ENCODE measurements at places on chromosomes 2 and 18.

DNA sequence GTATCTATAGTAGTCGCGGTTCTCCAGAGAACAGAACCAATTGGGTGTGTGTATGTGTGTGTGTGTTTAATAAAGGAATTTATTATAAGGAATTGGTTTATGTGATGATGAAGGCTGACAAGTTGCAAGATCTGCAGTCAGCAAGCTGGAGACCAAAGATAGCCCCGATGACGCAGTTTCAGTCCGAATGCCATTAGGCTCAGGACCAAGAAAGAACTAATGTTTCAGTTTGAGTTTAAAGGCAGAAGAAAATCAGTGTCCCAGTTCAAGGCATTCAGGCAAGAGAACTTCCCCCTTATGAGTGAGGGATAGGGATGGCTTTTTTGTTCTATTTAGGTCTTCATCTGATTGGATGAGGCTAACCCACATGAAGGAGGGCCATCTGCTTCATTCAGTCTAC is 221.6 kb downstream of the HNMT start:
- peaks cover 10% of the 10 kb centered on the region for H3K4me1 ChIP-seq
- no peaks in the 10 kb centered on the region for H3K36me3 ChIP-seq
- no peak overlapping the region for H3K4me3 ChIP-seq
- no peaks in the 10 kb centered on the region for H3K27me3 ChIP-seq
- no peak overlapping the region for H3K27ac ChIP-seq

- no peak for DNase-seq
- H3K4me1 ChIP-seq: no peaks in the 10 kb centered on the region
- H3K36me3 ChIP-seq: 0 out of 3 replicates have a peak, but pooled peaks cover 2% of the 10 kb centered on the region
- H3K27ac ChIP-seq: no peak overlapping the region
- no peaks in the 10 kb centered on the region for H3K27me3 ChIP-seq
- H3K4me3 ChIP-seq: no peak overlapping the region
Measured at GRCh38 chr2:150292807-150293206, 194.7 kb downstream of the RND3 start.

DNA sequence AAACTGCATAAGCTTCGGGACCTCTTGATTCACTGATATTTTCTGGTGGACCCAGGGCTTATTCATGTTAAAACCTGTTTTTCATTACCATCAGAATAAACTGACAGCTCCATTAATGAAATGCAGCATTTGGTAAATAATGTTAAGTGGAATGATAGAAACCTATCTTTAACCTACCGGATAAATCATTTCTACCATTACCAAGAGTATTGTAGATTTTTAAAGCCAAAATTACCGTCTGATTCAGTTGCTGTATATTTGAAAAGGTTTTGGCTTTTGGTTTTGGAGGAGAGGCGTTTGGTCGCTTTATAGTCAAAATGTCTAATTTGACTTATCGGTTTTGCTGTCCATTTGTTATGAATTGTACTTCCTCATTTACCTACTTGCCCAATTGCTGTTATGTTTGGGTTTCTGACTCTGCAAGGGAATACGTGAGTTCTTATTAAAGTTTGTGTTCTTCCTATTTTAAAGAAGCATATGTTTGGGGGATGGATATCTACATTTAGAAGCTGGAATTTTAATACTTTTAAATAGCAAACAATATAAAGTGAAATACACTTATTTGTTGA is 1.0 kb upstream of the CUL3 start:
- H3K36me3 ChIP-seq: peaks cover 6% of the 10 kb centered on the region
- H3K4me3 ChIP-seq: peak overlapping the region; percentile 90
- DNase-seq: no peak
- H3K27ac ChIP-seq: no peak overlapping the region
- peaks cover 4% of the 10 kb centered on the region for H3K4me1 ChIP-seq

DNA sequence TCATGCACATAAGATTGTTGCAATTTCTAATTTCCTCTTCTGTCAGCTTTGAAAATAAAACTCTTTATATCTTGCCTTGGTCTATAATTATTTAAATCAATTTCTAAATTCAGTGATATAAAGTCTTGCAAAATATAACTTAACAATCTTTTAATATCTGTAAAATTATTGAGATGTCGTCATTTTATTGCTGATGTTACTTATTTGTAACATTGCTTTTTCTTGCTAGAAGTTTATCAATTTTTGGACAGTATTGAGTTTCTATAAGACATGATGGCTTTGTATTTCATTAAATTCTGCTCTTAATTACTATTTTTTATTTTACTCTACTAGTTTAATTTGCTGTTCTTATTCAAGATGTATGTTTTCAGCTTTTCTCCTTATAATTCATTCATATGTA is 1036.5 kb downstream of the TMEM182 start:
- no peaks in the 10 kb centered on the region for H3K36me3 ChIP-seq
- DNase-seq: no peak
- peaks cover 9% of the 10 kb centered on the region for H3K27me3 ChIP-seq
- no peaks in the 10 kb centered on the region for H3K4me1 ChIP-seq

- H3K27me3 ChIP-seq: no peaks in the 10 kb centered on the region
- H3K36me3 ChIP-seq: peaks cover 17% of the 10 kb centered on the region
- H3K4me1 ChIP-seq: no peaks in the 10 kb centered on the region
- no peak overlapping the region for H3K27ac ChIP-seq
- H3K4me3 ChIP-seq: no peak overlapping the region
Measured at GRCh38 chr18:65124633-65125032, 626.2 kb upstream of the CDH7 start.

- H3K27me3 ChIP-seq: no peaks in the 10 kb centered on the region
- H3K4me1 ChIP-seq: no peaks in the 10 kb centered on the region
- DNase-seq: no peak
- H3K36me3 ChIP-seq: no peaks in the 10 kb centered on the region
- H3K4me3 ChIP-seq: no peak overlapping the region
Measured at GRCh38 chr18:22032392-22032961, 136.9 kb upstream of the GATA6 start.

GRCh38 chr2:73286134-73286655 is 1.9 kb upstream of the FBXO41 start:
- DNase-seq: no peak
- no peak overlapping the region for H3K4me3 ChIP-seq
- H3K27me3 ChIP-seq: peaks cover 8% of the 10 kb centered on the region
- peaks cover 3% of the 10 kb centered on the region for H3K4me1 ChIP-seq
- no peak overlapping the region for H3K27ac ChIP-seq

DNA sequence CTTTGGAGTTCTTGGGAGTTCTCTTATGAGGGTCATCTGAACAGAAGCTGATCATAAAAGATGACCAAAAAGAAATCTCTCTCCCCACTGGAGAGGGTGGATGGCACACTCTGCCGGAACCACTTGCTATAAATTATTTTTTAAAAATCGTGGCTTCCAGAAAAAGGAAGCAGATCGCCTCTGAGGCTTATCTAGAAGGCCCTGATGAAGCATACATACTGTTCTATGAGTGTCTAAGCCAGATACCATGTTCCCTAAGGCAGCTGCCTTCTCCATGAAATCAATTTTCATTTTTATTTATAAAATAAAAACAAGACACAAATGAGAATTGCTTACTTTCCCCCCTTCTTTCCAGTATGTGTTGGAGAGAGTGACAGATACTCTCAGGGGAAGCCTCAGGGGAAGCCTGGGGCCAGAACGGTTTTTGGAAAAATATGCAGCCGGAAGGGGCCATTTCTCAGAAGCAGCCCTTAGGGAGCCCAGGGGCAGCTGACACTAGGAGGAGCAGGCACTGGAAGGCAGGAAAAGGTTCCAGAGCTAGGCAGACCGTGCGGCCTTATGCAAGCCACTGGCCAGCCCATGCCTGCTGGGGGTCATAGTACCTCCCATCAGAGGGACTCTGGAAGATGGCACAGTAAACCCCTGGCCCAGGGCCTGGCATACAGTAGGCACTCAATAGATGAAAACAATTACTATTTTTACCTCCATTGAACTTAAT is 130.6 kb downstream of the CABLES1 start:
- no peaks in the 10 kb centered on the region for H3K27me3 ChIP-seq
- no peak overlapping the region for H3K27ac ChIP-seq
- no peak overlapping the region for H3K4me3 ChIP-seq
- peaks cover 10% of the 10 kb centered on the region for H3K4me1 ChIP-seq
- H3K36me3 ChIP-seq: peaks cover 28% of the 10 kb centered on the region

GRCh38 chr18:47969816-47970215 is 39.4 kb upstream of the SMAD2 start:
- H3K27me3 ChIP-seq: no peaks in the 10 kb centered on the region
- no peak for DNase-seq
- peaks cover 4% of the 10 kb centered on the region for H3K36me3 ChIP-seq
- H3K27ac ChIP-seq: no peak overlapping the region

- no peaks in the 10 kb centered on the region for H3K4me1 ChIP-seq
- peaks cover 8% of the 10 kb centered on the region for H3K36me3 ChIP-seq
- H3K27me3 ChIP-seq: no peaks in the 10 kb centered on the region
- no peak overlapping the region for H3K4me3 ChIP-seq
- no peak overlapping the region for H3K27ac ChIP-seq
Measured at GRCh38 chr2:61045999-61046398, 19.7 kb upstream of the SANBR start.

DNA sequence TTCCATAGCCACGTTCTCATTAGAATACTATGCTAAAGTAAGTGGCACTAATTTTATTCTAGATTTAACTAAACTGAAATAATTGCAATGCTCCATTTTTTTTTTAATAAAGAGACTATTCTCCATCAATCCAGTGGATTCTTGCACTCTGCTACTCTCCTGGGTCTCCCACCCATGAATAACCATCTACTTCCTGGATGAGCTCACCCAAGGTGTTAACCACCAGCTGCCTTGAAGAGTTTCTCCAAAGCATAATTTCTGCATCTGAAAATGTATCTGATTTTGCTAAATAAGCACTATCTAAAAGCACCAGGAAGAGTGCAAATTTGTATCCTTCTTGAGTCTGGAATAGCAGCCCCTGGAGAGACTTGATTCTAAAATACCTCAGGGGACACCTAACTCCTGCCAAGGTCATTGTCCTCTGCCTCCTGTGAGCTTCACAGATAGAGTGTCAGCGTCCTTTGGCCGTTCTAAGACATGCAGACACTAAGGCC is 41.6 kb upstream of the SH3BP4 start:
- H3K4me3 ChIP-seq: no peak overlapping the region
- no peaks in the 10 kb centered on the region for H3K27me3 ChIP-seq
- no peak for DNase-seq
- no peaks in the 10 kb centered on the region for H3K4me1 ChIP-seq
- no peaks in the 10 kb centered on the region for H3K36me3 ChIP-seq

DNA sequence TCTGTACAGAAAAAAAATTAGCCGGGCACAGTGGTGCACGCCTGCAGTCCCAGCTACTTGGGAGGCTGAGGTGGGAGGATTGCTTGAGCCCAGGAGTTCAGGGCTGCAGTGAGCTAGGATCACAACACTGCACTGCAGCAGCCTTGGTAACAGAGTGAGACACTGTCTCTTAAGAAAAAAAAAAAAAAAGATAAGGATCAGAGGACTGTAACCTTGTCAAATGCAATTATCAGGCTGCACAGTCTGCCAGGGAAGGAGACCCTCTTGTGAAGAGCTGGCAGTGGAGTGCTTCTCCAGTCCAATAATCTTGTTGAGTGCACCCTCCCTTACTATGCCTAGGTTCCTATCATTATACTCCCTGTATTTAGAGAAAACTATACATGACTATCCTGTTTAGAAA is 330.7 kb downstream of the PDE11A start:
- H3K4me1 ChIP-seq: no peaks in the 10 kb centered on the region
- H3K4me3 ChIP-seq: no peak overlapping the region
- DNase-seq: no peak
- peaks cover 4% of the 10 kb centered on the region for H3K27me3 ChIP-seq

GRCh38 chr2:36357847-36358659 is 2.5 kb downstream of the CRIM1 start:
- H3K36me3 ChIP-seq: no peaks in the 10 kb centered on the region
- no peak for DNase-seq
- peaks cover 15% of the 10 kb centered on the region for H3K4me1 ChIP-seq
- peak overlapping the region; percentile 93 for H3K4me3 ChIP-seq
- no peak overlapping the region for H3K27ac ChIP-seq

DNA sequence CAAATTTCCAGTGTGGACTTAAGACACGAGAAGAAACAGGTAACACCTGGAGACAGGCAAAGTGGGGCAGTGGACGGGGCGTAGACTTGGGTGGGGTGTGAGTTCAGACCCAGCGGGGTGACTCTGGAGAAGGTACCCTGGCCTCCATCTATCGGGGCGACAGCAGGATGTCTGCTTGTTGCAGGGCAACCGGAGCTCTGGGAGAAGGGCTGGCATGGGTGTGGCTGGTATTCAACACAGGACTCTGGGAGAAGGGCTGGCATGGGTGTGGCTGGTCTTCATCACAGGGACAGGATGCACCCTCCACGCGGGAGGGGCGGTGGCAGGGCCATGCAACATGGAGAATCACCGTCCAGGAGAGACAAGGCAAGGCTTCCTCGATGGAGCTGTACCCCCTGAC is 198.5 kb downstream of the HDAC4 start:
- H3K27ac ChIP-seq: no peak overlapping the region
- peaks cover 3% of the 10 kb centered on the region for H3K36me3 ChIP-seq
- H3K4me1 ChIP-seq: no peaks in the 10 kb centered on the region
- no peak overlapping the region for H3K4me3 ChIP-seq

DNA sequence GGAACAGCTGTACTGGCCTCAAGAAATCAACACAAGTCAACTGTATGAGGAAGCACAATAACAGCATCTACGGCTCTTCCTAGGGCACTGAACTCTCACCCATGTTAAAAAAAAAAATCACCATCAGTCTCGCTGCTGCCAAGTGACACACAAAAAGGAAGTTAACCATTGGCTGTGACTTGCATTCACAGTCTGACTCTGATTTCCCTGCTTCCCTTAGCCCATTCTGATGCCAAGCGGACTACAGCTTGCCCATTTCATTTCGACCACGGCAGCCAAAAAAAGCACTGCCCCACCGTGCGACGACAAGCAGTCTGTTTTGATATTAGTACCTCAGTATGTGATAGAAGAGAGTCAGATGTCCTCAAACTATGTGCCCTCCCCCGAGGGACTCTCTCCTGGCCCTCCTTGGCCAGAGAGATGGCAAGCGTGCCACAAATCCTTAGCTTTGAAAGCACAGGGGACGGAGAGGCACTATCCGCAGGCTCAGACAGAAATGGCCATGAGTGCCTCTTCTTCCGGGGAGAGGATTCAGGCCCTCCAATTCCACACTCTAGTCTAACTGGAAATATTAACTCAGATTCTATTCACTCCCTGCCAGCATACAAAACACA is 250.0 kb downstream of the TCF4 start:
- H3K27me3 ChIP-seq: no peaks in the 10 kb centered on the region
- no peak overlapping the region for H3K4me3 ChIP-seq
- H3K27ac ChIP-seq: no peak overlapping the region
- DNase-seq: no peak

All from H9 (cell line).